Stimulated activated naive CD8-positive, alpha-beta T cell treated with anti-CD3 and anti-CD28 coated beads, Interleukin-15, Interleukin-2, amounts not matched to agents 100 U/mL and 50 U/mL, for 24 hours (primary cell): ENCODE measurements at places on chromosomes 2 and 18.

DNA sequence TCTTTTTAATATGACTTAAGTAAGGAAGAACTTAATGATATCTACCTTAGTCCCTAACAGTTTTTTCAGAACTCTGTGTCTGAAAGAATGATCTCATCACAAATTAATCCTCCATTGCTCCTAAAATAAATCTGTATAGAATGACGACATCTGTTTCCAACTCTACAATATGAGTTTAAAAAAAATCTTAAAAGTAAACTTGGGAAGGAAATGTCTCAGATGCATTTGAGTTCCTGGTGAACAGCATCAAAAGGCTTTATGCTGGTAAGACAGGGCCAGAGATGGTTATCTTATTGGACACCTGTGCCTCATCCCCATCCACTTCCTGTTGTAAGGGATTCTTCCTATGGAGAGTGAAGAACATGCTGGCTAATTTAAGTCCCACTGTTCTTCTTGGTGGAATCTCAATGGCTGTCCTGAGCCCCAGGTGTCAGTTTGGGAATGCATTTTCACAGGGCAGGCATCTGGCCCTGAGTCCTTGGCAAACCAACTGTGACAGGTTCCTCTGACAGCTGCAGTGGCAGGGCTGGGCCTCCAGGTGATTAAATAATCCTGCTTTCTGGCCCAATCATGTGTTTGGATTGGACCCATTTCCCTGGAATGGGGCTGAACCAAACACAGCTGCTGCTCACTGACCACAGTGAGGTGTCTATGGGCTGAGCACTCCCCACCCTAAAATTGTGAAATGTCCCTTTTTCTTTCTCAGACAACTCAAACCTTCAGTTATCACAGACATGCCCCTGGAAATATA lies 12.9 kb upstream of the NCKAP5 start:
- no peak for DNase-seq

DNA sequence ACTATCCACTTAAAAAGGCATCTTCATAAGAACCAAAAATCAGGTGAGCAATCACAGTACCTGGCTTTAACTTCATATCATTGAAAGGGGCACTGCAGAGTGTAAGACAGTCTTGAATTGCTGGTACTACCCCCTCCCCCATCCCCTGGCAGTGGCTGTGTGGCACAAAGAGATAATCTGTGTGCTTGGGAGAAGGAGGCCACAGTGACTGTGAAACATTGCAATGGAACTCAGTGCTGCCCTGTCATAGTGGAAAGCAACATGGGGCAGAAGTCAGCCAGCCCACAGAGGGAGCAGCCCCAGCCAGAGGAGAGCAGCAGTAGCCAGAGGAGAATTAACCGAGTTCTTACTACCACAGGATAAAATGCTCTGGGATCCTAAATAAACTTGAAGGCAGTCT lies 45.3 kb upstream of the UGP2 start:
- no peak for DNase-seq

- no peak for DNase-seq
These were observed 83.5 kb upstream of the RAB12 start for GRCh38 chr18:8525692-8526091.

GRCh38 chr18:47680488-47680887 lies 250.0 kb downstream of the SMAD2 start:
- DNase-seq: no peak

DNA sequence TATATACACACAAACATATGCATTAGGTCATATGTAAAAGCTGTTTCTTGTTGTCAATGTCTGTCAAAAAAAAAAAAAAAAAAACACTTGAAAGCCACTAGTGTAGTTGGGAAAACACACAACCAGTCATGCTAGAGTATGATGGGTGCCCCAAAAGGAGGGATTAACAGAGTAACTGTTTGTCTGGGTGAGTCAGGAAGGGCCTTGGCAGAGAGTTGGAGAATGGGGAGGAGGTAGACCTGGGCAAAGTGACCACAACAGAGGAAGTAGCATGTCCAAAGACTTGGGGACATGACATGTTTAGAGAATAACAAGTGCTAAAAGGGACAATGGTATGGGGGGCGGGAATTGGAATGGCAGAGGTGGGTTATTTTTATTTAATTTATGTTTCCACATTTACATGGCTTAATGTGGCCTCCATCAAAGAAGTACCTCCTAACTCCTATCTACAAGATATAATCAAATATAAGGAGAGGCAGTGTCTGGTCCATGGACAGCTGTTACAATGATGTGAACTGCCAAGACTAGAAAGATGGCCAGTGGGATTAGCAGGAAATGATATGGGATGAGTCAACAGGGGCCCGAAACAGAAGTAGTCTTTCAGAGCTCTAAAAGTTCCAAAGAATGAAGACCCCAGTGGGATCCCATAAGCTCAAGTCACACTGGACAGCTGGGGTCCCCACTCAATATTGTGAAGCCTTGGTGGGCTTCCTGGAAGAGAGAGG lies 99.9 kb upstream of the ZFP36L2 start:
- DNase-seq: no peak

DNA sequence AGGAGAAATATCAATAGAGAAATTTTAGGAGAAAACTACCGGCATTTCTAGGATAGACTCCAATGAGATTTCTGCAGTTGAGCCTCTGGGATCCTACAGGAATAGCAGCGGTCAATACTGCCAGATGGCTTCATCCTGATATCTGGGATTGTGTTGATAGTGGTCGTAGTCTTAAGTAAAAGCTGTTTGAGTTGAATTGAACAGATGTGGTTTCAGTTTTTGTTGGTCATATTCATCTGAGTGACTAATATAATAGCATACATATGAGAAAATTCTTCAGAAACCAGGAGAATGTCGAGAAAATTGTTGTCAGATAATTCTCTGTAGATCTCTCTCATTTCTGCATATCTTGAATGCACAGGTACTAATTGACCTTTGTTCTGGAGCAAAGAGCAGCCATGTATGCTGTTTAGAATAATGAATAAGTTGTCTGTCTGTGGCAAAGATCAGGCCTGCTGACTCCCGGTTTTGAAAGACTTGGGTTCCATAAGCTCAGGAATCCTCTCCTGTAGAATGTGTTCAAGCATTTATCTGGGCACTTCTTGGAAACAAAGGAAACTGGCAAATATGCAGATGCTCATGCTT lies 288.1 kb downstream of the TMX3 start:
- DNase-seq: no peak

- DNase-seq: peak; percentile 49
These were observed 89.0 kb downstream of the INSIG2 start for GRCh38 chr2:118177318-118177717.

- peak; percentile 8 for DNase-seq
These were observed at the start of gene MATN3 for GRCh38 chr2:20012282-20013125. Gene MATN3, minus strand, starts transcription at chr2:20012668. Its CDS starts 37 bp downstream, at chr2:20012631.

DNA sequence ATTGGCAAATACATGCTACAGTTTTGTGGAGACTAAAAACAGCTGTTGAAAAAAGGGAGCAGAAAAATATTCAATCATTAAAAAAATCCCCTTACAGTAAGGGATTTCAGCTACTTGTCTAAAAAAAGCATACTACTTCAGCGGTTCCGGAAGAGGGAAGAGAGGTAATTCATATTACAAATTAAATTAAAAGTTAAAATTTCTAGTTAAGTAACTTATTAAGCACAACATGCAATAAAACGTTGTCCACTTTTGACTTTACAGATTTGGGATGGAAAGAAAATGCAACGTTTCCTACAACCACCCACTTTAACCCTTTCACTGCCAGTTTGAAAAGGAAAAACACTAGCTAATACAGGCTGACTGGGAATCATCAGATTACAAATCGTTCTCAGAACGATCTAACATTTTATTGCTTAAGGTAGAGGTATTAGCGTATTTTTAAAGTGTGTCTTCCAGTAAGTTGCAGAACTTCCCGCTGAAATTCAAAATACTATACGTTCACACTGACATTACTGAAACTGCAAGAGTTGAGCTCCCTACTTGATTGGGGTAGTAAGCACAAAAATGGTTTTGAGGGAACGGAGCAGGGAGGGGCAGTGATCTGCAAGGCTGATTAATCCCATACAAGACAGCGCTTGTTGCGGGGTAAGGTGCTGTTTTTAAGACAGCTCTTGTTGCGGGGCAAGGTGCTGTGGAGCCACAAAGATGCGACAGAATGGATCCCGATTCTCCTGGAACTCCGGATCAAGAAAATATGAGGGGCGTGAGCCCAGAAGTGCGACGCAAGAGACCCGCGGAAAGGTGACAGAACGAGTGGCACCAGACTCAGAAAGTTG lies 743 bp downstream of the HADHA start:
- no peak for DNase-seq

GRCh38 chr18:22052405-22053105 lies 116.8 kb upstream of the GATA6 start:
- DNase-seq: no peak

DNA sequence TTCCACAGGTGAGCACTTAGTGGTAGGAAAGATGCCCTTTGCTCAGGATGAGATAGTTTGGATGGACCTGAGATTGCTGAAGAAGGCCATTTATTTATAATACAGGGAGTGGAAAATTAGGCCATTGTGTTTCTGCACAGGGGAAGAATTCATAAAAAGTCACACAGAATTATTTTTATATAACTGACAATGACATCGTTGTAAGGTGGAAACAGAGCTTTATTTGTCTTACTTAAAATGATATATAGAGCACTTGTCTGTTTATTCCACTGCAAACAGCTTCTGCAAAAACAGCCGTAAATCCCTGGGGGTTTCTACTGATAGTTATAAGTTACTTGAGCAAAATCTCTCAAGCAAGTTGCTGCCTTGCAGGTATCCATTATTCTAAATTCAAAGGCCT lies 158.1 kb upstream of the ZNF521 start:
- no peak for DNase-seq

GRCh38 chr2:168633200-168633599 lies 169.2 kb upstream of the NOSTRIN start:
- DNase-seq: no peak

DNA sequence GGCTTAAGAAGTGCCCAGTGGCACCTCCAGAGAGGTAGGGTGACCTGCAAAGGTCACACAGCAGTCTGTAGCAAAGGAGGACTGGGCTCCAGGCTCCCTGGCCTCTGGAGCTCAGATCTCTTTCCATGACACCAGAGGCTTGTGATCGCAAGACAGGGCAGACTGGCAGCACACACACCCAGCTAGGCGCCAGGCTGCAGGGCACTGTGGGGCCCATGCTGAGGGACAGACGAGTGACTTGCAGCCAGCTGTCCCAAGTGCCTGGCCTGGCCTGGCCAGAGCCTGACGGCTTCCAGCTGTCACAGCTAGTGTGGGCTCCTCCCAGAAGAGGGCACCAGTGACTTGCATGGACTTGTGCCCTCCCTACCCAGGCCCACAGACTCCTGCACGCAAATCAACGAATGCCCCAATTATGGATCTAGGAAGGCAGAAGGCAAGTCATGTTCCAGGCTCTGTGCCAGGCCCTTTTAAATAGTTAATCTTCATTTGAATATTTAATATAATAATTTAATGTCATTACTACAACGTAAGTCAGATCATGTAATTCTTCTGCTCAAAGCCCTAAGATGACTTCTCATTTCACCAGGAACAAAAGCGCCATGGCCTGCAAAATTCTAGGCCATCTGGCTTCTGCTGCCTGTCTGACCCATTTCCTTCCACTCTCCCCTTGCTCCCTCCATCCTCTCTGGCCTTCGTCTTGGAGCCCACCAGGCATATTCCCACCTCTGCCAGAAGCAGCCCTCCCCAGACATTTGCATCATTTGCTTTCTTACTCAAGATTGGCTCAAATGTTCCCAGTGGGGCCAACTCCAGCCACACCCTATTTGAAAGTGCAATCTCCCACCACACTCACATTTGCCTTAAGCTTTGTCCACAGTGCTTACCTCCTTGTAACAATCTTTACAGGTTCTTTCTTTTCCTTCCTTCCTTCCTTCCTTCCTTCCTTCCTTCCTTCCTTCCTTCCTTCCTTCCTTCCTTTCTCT lies 3.7 kb upstream of the SPEG start:
- DNase-seq: no peak

- DNase-seq: no peak
These were observed 163.8 kb downstream of the SETBP1 start for GRCh38 chr18:44844486-44844885.

- no peak for DNase-seq
These were observed 75.3 kb downstream of the BABAM2 start for GRCh38 chr2:27965841-27966240.

DNA sequence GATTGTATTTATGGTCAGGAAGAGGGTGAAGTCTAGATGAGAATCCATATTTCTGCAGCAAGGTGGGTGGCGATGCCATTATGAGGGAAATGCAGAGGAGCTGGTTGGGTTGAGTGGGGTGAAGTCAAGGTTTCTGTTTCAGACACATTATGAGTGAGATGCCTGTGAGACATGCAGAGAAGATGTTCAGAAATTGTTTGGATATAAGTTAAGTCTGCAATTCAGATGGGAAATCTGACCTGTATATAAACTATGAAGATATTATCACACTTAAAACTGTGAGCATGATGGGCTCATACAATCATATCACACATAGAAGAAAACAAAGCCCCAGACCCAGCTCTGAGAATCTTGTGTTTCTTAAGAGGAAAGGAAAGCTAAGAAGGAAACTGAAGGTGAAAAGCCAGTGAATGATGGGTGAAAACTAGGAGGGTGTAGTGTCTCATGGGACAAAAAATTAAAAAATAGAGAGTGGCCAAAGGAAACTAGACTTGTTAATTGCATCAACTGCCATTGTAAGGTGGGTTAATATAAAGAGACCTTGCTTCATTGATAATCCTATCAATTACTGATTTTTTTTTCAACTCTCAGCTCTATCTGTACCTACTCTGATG lies 14.2 kb downstream of the GALNT5 start:
- DNase-seq: no peak
